ENCODE measurements at places on chromosomes 1 and 21.
A peak's percentile ranks its signal among the peaks of the same experiment; 100 is the strongest.

- no peak for DNase-seq
Observed at GRCh38 chr1:112737573-112737972, 22.4 kb upstream of the PPM1J start.

- no peak for DNase-seq
Observed at GRCh38 chr21:44462086-44462833, 7.0 kb downstream of the LRRC3 start.

DNA sequence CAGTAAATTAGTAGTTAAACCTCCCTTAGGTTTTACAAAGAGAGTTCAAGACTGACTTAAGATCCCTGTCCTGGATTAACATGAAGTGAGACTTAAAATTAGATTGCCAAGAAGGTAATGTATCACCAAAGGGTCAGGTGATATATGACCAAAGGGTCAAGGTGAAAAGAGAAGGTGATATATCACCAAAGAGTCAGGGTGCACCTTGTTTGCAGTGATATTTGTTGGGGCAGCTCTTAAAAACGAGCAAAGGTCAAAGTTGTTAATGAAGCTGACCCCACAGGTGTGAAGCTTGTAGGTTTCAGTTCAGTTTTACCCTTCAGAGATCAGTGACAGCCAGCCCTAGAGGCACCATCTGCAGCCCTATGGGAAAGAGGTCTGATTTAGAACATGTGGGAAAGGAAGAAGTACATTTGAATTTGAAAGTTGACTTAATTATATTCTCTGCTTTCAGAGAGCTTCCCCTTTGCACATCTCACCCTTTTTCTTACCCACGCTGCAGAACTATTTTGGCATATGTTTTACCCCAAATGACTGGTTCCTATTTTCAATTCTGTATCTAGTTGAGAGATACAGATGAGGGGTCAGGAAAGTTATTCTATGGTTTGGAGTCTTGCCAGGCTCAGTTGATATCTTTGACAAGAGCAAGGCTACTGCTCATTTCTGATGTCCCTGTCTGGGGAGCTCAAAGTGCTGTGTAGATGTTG, 170.8 kb downstream of the S1PR1 start:
- no peak for DNase-seq

- DNase-seq: no peak
Observed at GRCh38 chr1:203250911-203251310, 21.4 kb upstream of the CHIT1 start.

- DNase-seq: no peak
Observed at GRCh38 chr1:165924117-165924516, 96.7 kb downstream of the UCK2 start.

GRCh38 chr1:212628813-212629415, 20.4 kb downstream of the ATF3 start:
- DNase-seq: no peak

DNA sequence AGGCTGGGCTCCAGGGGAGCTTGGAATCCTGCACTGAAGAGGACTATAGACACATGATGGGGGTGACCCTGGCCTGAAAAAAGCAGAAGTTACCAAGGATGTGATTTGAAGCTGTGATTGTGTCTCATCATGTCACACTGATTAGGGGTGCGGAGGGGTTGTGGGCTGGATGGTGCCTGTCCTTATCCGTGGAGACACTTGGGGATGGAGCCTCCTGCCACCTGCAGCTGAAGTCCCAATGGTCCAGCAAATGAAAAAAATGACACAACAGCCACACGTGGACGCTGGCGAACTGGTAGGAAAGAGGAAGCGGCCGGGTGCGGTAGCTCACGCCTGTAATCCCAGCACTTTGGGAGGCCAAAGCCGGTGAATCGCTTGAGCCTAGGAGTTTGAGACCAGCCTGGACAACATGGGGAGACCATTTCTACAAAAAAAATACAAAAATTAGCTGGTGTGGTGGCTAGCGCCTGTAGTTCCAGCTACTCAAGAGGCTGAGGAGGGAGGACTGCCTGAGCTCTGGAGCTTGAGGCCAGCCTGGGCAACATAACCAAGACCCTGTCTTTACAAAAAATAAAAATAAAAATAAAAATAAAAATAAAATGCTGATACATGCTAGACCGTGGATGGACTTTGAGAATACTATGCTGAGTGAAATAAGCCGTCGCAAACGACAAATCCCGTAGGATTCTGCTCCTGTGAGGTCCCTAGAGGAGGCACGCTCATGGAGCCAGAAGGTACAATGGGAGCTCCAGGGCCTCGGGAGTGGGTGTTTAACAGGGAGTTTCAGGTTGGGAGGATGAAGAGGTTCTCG, 838 bp upstream of the IBA57 start:
- no peak for DNase-seq

DNA sequence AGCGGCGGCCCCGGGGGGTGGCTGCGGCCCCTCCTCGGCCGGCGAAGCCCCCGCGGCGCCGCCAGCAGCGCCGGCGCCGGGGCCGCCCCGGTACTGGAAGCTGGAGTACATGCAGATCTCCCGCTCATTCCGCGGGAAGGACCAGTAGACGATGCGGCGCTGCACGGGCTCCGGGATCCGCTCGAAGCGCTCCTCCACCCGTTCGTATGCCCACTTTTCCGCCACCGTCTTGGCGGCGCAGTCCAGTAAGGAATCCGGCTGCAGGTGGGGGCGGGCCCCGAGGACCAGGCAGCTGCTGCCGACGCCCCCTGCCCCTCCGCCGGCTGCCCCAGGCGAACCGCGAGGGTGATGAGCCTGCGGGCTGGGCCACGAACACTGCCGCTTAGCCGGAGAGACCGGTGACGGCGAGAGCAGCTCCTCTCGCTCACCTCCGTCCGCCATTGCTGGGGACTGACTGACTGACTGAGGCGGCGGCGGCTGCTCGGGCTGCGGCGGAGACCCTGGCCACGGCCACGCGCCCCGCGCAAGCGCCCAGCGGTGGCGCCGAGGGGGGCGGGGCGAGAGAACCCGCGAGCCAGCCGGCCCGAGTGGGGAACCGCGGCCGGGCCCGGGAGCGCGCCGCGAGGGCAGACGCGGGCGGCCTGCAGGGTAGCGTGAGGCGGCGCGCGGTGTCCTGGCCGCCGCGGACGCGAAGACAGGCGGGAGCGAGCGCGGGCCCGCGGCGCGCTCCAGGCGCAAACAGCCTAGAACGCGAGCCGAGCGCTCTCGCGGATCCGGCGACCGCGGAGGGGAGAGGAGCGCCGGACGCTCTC, at the start of gene ZSWIM5:
TSS of gene ZSWIM5 (minus strand) at position 696 of the 812 bp plus-strand sequence. CDS start at position 441, 255 bp downstream.
- DNase-seq: peak; percentile 66

DNA sequence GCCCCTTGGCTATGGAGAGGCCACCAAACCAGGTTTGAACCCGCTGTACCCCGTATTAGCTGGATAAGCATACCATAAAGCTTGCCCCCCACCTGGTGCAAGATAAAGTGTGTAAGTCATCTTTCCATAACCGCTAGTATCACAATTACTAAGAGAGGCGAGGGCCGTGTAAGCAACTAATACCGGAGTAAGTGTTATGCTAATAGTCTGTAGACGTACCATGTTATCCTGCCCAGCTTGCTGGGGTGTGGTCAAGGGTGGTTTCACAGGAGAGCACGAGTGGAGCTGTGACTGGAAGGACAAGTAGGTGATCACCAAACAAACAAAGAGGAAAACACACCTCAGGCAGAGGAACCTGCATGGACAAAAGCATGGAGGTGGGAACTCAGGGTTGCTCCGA, 3.6 kb upstream of the TNFRSF1B start:
- DNase-seq: no peak

DNA sequence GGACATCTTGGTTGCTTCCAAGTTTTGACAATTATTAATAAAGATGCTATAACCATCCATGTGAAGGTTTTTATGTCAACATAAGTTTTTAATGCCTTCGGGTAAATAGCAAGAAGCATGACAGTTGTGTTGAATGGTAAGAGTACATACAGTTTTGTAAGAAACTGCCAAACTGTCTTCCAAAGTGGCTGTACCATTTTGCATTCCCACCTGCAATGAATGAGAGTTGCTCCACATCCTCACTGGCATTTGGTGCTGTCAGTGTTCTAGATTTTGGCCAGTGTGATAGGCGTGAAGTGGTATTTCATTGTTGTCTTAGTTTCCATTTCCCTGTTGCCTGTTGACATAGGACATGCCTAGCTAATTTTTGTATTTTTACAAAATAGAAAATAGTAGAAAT, 45.4 kb downstream of the CD58 start:
- no peak for DNase-seq

- peak; percentile 84 for DNase-seq
Observed at GRCh38 chr1:203306089-203306964, 1.0 kb downstream of the BTG2 start.
